Cardiac septum (tissue), 1 donor: ENCODE measurements at places on chromosomes 1 and 21. TPM values are rescaled to one million over a fixed set of nuclear protein-coding genes. Genes with fewer than 3 reads are reported as not detected.

GRCh38 chr1:232017057-232017456 lies 390.5 kb downstream of the DISC1 start:
- DNase-seq = no peak

DNA sequence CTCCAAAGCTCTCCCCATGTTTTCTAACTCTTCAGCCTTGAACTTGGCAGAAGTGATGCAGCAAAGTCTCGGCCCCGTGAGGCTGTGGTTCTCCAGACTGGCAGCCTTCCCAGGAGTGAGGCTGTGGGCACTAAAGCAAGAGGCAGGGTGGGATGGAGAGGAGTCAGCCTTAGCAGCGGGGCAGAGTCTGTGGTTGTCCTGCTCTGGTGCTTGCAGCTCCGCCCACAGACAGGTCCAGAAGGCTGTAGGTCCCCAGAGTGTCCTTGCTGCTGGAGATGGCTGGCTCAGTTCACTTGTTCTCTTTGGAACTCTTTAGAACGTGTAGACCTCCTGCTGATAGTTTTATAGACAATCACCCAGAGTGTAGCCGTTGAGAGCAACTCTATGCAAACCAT lies 142.6 kb downstream of the AJAP1 start:
- DNase-seq = no peak

GRCh38 chr1:232620356-232620969 lies 9.5 kb downstream of the SIPA1L2 start:
- DNase-seq = no peak

OPRD1 gene
- not detected for total RNA-seq

DNA sequence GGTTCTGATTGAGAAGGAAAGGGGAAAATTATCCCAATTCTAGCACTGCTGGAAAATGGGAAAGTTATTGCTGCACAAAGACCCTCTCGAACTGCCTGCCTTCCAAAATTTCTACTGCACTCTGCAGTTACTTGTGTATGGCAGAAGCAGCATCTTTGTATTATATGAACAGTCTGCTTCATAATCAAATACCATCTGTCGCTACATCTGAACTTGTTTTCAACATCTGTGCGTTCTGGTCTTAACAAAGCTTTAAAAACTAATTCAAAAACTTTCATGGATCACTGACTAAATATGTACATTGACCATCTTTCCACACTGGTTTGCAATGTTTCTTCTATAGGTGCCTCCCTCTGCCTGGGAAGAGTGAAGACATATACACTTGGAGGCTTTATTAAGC lies 79.2 kb downstream of the PROX1 start:
- no peak for DNase-seq

- no peak for DNase-seq
These were observed 125.4 kb downstream of the KCNJ6 start for GRCh38 chr21:37790905-37791304.

GRCh38 chr1:43405219-43405875 lies 15.6 kb downstream of the SZT2 start:
- no peak for DNase-seq

GRCh38 chr1:14143777-14144176 lies 443.8 kb downstream of the PRDM2 start:
- no peak for DNase-seq

AGBL4 gene
- total RNA-seq = 0.32 TPM

DNA sequence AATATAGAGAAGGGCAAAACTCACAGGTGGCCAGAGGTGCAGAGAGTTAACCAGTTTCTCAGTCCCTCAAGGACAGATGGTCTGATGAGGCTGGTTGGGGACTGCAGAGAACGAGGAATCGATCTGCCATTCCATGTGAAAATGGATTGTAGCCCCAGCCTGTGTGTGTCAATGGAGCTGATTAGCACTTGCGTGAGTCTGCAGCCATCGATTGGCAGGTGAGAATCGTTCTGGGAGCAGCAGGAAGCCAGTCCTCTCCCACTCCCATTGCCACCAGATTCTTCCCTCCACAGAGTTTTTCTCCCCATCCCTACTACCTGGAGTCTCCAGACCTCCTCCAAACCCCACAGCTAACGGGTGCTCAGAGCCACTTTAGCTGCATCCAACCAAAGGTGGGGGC lies 18.3 kb upstream of the PSMB2 start:
- DNase-seq = no peak

DNA sequence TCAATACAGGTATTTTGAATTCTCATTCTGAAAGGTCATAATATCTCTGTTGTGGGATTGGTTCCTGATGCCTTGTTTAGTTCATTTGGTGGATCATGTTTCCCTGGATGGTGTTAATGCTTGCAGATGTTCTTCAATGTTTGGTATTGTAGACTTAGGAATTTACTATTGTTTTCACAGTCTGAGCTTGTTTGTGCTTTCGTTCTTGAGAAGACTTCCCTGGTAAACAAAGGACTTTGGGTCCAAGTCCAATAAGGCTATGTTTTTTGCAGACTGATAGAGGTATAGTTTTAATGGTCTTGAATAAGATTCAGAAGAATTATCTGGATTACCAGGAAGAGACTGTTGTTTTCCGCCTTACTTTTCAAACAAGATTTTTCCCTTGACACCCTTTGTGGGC lies 1646.3 kb downstream of the AMY1C start:
- no peak for DNase-seq

GRCh38 chr21:33386222-33386784 lies 16.9 kb upstream of the IFNGR2 start:
- DNase-seq = no peak

- no peak for DNase-seq
These were observed 19.7 kb downstream of the STPG1 start for GRCh38 chr1:24393892-24394291.

SLC45A1 gene
- total RNA-seq = 1.8 TPM

LRRC7 gene
- 0.11 TPM for total RNA-seq

SPRR2F gene
- not detected for total RNA-seq

SLAMF7 gene
- total RNA-seq = 1.2 TPM

LCK gene
- total RNA-seq = 0.54 TPM

SH2D1B gene
- total RNA-seq = not detected

DNA sequence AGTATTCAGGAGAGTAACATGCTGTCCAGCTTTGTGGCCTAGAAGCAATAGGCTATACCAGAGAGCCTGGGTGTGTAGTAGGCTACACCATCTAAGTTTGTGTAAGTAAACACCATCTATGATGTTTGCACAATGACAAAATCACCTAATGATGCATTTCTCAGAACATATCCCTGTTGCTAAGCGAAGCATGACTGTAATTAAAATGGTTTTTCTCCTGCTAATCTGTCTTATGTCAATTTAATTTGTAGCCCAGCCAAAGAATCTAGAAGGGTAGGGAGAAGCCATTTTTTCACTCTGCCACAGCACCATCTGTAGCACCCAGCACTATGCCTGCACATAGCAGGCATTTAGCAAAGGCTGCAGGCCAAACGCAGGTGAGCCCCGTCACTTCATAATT lies 2.0 kb upstream of the TTC24 start:
- no peak for DNase-seq

DNA sequence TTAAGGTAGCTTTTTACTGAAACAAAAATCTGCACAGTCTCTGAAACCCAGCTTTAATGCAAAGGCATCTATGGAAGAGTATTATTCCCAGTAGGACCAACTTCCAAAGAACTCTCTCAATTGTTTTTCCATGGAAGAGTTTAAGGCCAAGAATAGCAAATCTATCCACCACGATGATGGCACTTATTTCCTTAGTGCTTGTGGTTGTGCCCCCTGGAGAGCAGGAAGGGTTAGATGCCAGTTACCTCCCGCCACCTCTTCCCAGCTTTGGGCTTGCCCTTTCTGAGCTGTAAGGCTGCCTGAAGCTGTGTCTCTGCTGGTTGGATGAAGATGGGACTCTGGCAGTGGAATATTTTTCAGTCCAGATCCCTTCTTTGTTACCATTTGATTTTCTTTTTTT lies 4.8 kb upstream of the ATP1A1 start:
- DNase-seq = no peak

GRCh38 chr1:46800742-46801141 lies 1.9 kb downstream of the CYP4B1 start:
- no peak for DNase-seq

DNA sequence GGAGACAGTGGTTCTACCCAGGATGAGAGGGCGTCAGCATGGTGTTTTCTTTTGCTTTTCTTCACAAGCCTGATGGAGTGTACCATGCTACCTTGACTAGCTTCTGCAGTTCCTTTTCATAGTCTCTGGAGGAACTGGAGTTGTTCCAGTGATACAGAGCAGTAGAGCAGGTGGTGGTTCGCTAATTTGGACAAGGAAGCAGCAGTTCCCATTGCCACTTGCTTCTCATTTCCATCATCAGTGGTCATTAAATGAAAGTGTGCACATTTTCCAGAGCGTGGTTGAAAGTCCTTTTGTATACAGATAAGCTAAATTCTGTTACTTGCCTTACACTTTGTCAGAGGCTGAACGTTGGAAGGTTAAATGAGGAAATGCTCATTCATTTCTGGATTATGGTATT lies 182.3 kb downstream of the C1orf21 start:
- no peak for DNase-seq

CELA2B gene
- total RNA-seq = not detected

- DNase-seq = no peak
These were observed 1244.8 kb upstream of the TMPRSS15 start for GRCh38 chr21:19648391-19648790.

EVA1C gene
- 15.4 TPM for total RNA-seq

- DNase-seq = no peak
These were observed 228.7 kb downstream of the C1orf94 start for GRCh38 chr1:34405266-34405959.

FLVCR1 gene
- total RNA-seq = 1.7 TPM

DNA sequence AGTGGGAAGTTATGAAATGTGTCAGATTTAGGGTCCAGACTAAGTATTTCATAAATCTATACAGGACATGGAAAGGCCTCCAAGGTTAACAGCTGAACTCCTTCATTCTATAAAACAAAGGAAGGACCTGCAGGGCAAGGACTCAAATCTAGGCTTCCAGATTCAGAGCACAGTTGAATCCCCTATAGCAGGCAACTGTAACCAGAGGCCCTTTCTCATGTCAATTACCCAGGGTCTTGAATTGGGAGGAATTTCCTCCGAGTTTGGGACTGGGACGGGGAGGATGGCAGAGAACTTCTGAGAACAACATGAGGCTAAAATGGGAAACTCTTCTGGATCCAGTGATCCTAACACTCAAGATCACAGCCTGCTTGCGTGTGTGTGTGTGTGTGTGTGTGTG lies 112.9 kb upstream of the BEND5 start:
- DNase-seq = no peak

DNA sequence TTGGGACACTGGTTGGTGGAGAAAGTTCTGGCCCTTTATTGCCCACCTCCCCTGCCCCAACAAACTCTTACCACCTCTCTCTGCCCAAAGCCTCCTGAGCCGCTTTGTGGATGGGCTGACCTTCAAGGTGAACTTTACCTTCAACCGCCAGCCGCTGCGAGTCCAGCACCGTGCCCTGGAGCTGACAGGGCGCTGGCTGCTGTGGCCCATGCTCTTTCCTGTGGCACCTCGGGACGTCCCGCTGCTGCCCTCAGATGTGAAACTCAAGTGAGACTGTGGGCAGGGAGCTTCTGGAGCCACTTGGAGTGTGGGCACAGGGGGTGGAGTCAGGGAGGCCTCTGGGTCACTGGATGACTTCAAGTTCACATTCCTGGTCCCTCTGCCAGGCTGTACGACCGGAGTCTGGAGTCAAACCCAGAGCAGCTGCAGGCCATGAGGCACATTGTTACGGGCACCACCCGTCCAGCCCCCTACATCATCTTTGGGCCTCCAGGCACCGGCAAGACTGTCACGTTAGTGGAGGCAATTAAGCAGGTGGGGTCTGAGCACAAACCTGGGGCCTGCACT lies 12.5 kb downstream of the RHOC start:
- no peak for DNase-seq

DNA sequence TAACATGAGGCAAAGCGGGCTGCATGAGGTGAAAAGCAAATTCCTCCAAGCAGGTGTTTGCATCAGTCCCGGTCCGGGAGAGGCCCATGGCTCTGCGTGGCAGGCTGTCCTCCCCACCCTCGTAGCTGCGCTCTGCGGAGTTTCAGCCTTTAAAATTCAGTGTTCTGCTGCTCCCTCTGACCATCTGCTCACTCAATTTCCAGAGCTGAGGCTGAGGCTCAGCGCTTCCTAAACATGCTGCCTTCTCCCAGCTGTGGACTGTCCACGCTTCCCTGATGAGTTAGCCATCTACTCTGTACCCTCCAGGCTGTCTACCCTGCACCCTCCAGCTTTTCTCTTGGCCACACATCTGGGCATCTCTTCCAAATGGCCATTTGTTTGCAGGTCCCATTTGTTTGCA lies 87.7 kb downstream of the KCNJ6 start:
- DNase-seq = no peak

DNA sequence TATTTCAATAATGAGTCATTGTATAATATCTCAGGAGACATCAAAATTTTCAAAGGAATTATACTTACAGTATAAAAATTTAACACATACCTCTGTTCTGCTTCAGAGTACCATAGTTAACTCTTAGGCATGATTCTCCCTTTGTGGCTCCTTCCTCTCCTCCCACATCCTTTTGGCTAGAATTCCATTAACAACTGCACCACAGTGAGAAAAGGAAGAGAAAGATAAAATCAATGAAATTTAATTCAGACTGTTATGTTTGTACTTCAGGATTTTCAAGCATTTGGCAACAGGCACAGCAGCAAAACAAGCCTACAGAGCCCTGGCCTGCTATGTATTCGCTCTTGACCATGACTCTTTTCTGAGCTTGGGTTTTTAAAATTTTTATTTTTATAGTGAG lies 57.2 kb upstream of the SGIP1 start:
- DNase-seq = no peak

RLF gene
- 13.8 TPM for total RNA-seq

DNA sequence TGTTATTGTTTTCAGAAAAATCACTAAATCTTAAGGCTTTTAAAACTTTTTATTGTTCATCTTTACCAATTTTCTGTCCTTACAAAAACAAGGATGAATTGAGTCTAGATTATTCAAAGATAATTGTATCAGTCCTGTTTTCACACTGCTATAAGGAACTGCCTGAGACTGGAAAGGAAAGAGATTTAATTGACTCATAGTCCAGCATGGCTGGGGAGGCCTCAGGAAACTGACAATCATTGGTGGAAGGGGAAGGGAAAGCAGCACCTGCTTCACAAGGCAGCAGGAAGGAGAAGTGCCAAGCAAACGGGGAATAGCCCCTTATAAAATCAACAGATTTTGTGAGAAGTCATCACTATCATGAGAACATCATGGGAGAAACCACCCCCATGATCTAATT lies 455.6 kb upstream of the ZP4 start:
- DNase-seq = no peak

DNA sequence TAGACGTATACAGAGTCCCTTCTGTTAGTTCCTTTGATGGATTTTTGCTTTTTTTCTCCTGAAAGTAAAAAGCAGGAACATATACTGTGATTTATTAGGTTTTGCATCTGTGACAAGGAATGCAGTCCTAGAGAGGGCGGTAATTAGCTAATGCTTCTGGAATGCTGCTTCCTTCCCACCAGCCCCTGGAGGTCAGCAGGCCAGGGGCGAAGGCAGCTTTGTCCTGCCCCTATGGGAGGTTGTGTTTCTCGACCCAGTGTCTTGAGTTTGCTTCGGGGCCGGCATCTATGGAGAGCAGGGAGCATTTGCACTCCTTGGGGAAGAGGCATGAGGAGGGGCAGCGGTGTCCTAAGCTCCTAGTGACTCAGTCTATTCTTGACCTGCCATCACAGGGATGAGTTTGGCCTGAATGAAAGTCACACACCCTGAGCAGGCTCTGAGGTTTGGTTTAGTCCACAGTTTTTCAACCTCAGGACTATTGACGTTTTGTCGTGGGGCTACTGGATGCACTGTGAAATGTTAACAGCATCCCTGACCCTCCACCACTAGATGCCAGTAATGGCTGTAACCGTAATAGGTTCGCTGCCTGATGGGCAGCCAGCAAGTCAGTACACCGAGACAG lies 85.0 kb upstream of the KCNJ15 start:
- no peak for DNase-seq

GRCh38 chr1:235397733-235398132 lies 30.5 kb downstream of the TBCE start:
- no peak for DNase-seq

BGLAP gene
- total RNA-seq = 0.78 TPM
